ENCODE measurements at places on chromosomes 13 and 19. TPM values are rescaled to one million over a fixed set of nuclear protein-coding genes. Genes with fewer than 3 reads are reported as not detected.
A peak's percentile ranks its signal among the peaks of the same experiment; 100 is the strongest.

The DPP9 gene
- 24.3 TPM for polyA plus RNA-seq

DNA sequence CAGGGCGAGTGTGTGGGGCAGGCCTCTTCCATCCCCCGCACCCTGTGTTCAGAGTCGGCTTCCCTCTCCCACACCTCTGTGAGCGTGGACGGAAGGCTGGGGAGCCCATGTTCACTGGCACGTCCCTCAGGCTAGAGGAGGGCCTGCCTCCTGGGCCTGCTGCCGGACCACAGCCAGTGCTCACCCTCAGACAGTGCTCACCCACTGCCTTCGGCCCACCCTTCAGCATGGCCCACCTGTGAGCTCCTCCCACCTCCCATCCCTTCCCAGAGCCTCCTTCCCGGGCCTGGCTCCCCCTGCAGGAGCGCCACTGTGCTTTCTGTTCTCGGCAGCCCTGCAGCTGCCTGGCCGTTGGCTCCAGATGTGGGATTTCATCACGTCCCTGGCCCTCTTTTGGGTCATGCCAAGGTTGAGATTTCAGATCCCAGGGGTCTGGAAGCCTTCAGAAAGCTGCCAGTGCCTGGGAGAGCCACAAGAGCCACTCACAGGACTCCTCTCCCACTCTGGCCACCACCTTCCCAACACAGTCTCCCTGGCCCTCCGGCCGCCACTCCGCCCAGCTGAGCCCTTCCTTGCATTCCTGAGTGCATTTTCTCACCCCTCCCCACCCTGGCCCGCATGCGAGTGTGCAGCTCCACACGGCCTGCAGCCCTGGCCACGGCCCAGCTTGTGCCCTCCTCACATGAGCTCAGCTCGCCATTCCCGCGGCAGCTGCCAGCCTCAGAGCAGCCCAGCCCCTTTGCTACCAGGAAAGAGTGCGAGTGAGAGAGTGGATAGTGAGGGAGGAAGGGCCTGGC lies 25.3 kb downstream of the CAPN12 start:
- DNase-seq = no peak

The ZNF835 gene
- 4.4 TPM for polyA plus RNA-seq

GRCh38 chr13:53463106-53463505 lies 434.5 kb downstream of the OLFM4 start:
- DNase-seq = no peak

GRCh38 chr19:4705413-4706131 lies 18.1 kb downstream of the DPP9 start:
- no peak for DNase-seq

The LYPD3 gene
- polyA plus RNA-seq = 4.1 TPM

DNA sequence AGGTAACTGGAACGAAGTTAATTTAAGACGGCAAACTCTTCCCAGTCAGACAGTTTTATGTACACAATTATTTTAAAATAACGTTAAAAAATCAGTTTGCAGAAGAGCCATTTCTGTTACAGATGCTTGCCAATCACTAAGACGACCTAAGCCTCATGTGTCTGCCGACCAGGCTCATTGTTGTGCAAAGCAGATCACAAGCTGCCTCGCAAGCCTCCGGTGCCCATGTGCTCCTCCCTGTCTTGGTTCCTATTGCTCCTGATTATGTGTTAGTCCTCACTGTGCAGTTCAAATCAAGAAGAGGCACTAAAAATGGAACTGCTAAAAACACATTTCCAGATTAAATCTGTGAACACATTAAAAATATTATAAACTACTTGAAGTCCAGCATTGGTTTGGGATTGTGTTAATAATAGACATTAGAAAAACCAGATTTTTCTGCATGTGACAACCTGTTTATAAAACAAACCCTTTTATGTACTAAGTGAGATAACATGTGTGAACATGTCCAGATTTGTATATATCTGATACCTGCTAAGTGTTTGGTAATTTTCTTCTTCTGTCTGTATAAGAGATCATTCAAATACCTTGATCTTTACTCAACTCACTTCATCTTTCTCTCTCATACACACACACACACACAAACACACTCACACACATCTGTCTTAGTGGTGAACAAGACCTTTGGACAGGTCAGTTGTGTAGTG lies 81.9 kb upstream of the SLC15A1 start:
- DNase-seq = no peak

DNA sequence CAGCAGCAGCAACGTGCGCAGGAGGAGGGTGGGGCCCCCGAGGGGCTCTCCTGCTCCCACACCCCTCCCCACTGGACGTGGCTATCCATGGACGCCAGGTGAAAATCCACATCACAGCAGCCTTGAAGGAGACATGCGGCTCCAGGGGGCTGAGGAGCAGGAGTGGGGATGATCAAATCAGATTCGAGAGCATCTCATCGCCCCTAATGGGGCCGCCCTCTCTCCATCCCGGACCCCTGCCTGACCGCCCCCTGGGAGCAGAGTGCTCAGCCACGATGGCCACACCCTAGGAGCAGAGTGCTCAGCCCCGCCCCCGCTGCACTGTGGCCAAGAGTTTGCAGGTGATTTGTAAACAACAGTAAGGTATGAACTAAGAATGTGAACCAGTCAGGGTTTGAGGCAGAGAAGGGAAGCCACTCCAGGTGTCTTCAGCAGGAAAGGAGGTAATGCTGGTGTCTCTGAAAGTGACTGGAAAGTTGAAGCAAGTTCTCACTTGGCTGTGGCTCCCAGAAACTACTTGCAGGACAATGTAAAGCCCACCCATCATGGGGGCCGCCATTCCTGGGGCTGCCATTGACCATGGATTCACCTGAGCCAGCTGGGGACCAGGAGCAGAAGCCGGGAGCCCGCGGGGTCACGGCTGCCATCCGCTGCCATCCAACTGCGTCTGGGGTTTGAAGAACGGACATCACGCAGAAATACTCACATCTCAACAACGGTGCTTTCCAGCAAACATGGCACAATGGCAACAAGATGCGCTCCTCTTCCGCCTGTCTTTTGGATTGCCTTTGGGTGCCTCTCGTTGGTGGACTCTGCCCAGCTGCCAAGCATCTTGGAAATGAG lies 71.8 kb downstream of the SPACA7 start:
- no peak for DNase-seq

- DNase-seq = no peak
Measured at GRCh38 chr13:78409172-78409571, 194.2 kb downstream of the POU4F1 start.

DNA sequence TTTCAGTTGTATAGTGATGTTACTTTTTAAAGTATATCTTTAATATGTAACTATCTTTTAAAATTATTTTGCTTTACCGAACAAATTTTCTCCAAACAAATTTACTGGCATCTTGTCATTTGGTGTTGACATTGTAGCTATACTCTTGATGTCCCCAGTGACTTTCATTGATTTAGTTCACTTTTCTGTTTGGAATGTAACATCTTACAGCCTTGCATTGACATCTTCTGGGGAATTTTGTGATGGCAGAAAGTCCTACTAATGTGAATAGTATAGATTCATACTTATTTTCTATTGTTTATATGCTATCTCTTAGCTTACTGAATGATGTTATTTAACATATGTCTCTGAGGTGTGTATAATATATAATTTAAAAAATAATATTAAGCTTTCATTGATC lies 800.9 kb upstream of the ATXN8OS start:
- DNase-seq = no peak

DNA sequence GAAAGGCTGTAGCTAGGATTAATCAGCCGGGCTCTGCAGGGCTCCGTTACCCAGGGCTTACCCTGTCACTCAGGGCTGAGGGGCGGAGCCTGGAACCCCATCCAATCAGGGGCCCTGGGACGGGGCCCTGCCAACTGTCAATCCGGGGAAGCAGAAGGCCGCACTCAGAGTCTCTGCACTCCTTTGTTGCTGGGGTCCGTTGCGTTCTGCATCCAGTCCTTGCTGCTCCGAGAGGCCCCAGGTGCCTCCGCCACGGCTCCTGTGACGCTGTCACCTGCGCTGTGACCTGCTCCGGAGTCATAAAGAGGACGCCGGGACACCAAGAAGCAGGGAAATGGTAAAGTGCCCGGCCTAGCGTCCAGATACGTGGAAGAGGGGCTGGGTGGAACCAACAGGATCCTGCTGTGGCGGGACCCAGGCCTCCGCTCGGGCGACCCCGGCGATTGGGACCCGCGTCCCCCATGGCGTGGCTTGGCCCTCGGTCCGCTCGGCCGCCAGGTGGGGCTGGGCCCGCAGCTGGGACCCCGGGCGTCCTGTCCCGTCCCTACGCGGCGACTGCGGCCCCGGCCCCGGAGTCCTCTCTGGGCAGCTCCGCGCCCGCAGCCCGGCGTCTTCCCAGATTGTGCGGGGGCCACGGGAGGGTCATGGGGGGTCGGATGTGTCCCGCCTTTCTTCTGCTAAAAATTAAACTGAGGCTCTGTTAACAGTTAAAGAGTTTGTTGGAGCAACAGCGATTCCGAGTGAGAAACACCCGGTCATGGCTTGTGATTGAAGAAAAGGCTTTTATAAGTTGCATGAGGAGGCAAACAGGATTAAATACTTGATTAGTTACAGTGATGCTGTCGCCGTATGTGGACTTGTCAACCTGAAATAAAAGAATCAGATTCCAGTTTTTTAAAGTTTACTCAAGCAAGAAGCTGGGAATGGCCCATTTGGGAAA lies at the start of gene ZNF491:
Gene ZNF491 (plus strand): TSS at position 133 of the 940 bp plus-strand sequence. CDS start 7,431 bp downstream, outside the sequence.
- peak; percentile 93 for DNase-seq

DNA sequence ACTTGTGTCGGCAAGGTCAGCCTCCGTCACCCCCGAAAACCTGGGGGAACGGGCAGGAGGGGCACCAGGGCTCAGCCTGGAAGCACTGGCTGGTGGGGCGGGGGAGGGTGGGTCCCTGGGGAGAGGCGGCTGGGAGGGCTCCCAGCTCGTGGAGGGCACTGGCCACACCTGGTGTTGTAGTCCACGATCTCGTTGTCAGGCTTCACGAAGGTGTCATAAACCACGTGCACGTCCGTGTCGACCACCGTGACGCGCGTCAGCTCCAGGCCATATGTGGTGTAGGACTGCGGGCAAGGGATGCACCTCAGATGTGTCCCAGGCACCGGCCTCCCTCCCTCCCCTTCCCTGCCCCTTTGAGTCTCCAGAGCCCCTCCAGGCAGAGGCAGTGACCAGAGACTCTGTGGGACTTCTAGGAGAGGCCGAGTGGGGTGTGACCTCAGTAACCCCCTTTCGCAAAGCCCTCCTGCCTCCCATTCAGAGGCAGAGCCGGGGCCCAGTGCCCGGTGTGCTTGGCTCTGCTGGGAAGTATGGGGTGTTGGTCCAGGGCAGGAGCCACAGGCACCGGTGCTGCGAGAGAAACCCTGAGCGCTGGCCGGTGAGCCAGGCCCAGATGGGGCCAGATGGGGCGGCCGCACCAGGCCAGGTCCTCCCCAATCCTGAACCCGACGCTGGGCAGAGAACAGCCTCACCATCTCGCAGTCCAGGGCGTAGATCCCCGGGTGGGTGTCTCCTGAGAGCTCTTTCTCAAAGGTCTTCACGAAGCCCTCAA lies 4.6 kb upstream of the ATP8B3 start:
- DNase-seq = no peak

Data from renal pelvis (tissue), 12 donors.